ENCODE measurements at places on chromosomes 1 and 21. TPM values are rescaled to one million over a fixed set of nuclear protein-coding genes. Genes with fewer than 3 reads are reported as not detected.

GBP4 gene
- total RNA-seq = 64.4 TPM

- no peak for DNase-seq
Observed at GRCh38 chr1:201375169-201375568, 2.3 kb downstream of the TNNT2 start.

- DNase-seq = peak; percentile 9
Observed at GRCh38 chr1:167599957-167600581, 30.0 kb upstream of the RCSD1 start.

GRCh38 chr1:204799630-204800029, 71.0 kb upstream of the NFASC start:
- no peak for DNase-seq

DNA sequence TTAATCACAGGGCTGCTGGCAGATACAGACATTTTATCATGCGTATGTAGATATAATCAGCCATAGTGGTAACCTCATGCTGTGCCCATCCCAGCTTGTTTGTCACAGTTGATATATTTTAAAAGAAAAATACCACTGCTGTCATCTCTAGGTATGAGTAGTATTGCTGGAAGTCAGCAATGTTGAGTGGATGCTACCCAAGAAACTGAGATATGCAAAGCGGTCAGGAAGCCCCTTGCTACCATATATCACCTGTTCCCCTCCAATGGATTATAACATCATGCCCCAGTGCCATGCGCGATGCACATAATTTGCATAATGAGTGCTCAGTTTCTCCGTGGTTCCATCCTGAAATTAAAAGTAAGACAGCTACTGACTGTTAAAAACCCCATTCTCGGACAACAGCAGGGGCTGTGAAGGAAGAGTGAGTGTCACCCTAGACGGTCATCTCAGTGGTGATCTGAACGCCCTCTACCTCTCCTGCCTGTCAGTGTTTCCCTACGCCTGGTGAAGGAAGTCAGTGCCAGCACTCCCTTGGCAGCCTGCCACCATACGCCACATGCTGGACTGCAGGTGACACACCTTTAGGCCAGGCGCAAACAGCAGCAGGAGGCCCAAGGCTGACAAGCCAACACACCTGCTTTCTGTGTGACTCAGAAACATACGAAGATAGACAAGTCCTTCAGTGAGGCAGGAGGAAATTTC, 2.7 kb downstream of the IL10RB start:
- DNase-seq = peak; percentile 42

FAM167B gene
- 0.44 TPM for total RNA-seq

- no peak for DNase-seq
Observed at GRCh38 chr1:166086113-166086883, 80.5 kb downstream of the FAM78B start.

DNA sequence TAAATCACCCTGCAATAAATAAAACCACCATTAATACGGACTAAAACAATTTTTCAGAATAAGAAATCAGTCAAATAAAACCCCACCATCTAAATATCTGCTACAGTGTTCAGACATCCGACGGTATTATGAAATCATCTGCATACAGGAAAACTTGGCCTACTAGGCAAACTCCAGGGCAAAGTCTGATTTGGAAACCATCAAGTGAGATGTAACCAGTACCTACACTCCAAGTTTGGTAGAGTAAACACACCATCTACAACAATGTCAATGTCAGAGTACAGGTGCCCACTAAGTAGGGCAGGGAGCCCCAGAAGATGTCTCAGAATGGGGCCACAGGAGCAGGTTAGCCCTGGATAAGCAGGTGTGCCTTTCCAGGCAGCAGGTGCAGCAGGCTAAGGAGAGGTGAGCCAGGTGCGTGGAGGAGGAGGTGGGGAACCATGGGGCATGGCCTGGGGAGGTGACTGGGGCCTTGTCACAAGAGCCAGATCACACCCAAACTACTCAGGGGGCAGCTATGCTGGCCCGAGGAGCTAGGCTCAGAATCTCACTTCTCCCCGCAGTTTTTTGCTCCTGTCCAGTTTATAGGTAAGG, 59.6 kb downstream of the CAPZB start:
- no peak for DNase-seq

- no peak for DNase-seq
Observed at GRCh38 chr1:244761279-244761678, 74.2 kb upstream of the COX20 start.

DNA sequence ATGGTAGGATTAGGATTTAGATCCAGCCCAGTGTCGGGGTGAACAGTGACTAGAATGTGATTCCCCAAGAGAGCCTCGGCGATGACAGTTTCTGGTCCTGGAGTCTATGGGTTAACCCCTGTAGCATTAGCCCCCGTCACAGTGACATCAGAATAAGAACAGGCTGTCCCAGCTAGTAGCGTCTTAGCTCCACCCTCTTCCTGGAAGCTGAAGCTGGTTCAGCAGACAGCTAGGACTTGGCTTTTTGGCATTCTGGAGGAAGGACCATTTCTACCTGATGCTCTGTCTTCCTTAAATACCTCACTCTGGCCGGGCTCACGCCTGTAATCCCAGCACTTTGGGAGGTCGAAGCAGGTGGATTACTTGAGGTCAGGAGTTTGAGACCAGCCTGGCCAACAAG, 5.0 kb downstream of the NDUFS2 start:
- DNase-seq = no peak

DNA sequence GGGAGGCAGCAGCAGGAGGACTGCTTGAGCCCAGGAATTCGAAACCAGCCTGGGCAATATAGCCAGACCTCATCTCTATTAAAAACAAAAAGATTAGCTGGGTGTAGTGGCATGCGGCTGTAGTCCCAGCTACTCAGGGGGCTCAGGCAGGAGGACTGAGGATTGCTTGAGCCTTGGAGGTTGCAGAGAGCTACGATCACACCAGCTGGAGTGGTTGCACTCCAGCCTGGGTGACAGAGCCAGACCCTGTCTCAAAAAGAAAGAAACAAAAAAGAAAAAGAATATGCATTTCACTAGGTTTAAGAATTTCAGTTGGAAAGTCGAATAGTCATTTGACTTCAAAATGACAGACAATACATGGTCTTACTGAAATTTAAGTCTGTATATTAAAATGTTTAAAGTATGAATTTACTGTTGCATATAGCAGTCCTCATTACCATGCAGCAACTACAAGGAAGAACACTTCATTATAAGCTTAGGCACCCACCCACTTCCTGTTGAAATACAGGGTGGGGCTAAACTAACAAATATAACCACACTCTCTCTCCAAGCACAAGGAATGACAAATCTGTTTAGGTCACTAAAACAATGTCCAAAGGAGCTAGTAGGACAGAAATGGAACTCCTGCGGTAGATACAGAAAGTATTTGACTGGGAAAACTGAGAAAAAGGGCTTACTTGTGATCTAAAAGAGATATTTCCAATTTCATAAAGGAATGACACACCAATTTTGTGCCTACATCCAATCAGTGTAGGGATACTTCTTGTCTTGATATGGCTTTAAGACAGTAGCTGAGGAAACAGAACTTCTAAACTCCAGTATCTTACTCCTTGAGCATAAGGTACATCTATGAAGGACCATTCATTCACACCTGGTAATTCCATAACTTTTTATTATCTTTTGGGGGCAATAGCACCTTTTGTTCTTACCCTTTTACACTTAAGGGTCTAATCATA, 44.1 kb downstream of the GPR3 start:
- peak; percentile 75 for DNase-seq

ATP5IF1 gene
- 96.6 TPM for total RNA-seq

DNA sequence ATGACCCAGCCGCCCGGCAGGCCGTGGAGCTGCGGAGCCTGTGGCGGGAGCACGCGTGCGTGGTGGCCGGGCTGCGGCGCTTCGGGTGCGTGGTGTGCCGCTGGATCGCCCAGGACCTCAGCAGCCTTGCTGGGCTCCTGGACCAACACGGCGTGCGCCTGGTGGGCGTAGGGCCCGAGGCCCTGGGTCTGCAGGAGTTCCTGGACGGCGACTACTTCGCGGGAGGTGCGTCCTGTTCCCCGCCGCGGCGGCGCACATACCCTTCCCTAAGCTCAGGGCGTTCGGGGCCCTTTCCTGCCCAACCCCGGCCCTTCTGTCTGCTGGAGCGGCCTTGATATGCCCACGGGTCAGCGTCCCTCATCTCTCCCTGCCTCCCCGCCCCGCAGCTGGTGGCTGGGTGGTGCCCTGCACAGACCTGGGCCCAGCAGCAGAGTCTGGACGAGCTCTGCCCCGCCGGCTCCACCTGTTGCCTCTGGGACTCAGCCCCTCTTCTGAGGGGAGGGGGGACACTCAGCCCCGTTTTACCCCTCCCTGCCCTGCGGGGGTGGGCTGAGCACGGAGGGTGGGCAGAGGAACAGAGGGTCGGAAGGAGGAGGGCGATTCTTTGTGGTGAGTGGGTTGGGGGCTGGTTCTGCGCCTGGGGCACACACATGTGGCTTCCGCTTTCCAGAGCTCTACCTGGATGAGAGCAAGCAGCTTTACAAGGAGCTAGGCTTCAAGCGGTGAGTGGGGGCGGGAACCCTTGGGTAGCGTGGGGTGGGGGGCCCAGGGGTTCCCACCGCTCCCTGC, 688 bp downstream of the PRXL2B start:
- DNase-seq = peak; percentile 57
